Adrenal gland (tissue), 19 donors: ENCODE measurements at places on chromosomes 12 and 14. TPM values are rescaled to one million over a fixed set of nuclear protein-coding genes. Genes with fewer than 3 reads are reported as not detected.
A peak's percentile ranks its signal among the peaks of the same experiment; 100 is the strongest.

HCAR3 gene
- total RNA-seq = 0.26 TPM

GRCh38 chr12:14545144-14546124 lies 22.2 kb downstream of the PLBD1 start:
- H3K27ac ChIP-seq = no peak overlapping the region
- H3K4me1 ChIP-seq = no peaks in the 10 kb centered on the region
- no peaks in the 10 kb centered on the region for H3K36me3 ChIP-seq
- DNase-seq = no peak

SLC17A8 gene
- 0.51 TPM for total RNA-seq

DNA sequence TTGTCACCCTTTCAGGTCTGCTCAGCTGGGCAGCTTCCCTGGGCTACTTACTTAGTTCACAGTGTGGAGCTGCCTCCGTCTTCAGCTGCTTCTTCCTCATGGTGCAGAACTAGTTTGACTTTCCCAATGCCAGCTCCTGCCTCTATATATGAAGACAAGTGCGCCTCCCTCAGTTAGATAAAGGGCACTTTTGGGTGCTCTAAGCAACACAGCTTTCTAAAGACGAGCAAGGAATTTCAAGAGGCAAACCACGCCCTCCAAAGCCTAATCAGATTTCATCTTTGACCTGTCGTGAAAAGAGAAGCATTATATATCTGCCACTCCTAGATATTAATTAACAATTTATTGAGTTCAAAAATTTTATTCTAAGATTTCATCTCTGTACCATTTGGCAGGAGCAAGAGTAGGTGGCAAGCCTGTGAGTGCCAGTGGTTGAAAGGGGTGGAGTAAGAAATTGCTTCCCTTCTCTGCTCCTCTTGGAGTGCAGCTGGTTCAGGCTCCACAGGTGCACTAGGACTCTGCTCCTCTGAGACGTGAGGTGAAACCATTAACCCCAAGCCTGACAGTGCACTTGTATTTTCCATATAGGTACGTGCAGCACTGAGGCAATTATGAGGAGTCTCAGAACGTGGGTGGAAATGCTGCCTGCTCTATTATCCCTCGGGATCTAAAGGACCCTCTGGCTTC lies 2.1 kb upstream of the SLC11A2 start:
- no peak overlapping the region for H3K4me3 ChIP-seq
- no peaks in the 10 kb centered on the region for H3K36me3 ChIP-seq
- H3K4me1 ChIP-seq = peaks cover 10% of the 10 kb centered on the region
- peak; percentile 50 for DNase-seq
- no peak overlapping the region for H3K27ac ChIP-seq

DNA sequence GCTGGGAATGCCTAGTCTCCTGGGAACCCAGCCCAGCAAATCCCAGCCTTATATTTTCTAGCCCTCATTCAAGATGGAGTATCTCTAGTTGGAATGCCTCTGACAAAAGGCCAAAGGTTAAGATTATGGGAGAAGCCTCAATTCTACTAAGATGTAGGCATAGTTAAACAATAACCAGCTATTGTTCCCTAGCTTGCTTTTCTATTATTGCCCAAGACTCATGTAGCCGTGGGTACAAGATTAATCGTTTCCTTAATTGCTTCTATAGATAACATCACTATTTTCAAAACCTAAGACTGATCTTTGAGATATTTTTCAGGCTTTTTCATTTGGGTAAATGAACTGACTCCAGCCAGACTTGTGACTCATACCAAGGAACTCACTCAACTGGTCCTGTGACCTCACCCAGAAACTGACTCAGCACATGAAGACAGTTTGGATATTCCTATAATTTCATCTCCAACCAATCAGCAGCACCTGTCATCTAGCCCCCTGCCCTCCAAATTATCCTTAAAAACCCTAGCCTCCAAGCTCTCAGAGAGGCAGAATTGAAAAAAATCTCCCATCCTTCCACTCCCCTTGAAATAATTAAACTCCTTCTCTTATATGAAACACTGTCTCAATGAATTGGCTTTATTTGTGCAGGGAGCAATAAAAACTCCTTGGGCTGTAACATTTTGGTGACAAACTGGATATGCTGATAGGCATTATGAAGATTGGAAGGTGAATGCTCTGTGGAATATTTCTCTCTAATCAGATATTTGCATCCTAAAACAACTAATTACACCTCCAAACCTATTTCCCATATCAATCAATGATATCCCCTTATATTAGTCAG lies 589.0 kb downstream of the C12orf50 start:
- H3K4me1 ChIP-seq = no peaks in the 10 kb centered on the region
- H3K27me3 ChIP-seq = no peaks in the 10 kb centered on the region
- no peaks in the 10 kb centered on the region for H3K36me3 ChIP-seq
- no peak for DNase-seq
- H3K27ac ChIP-seq = no peak overlapping the region

GRCh38 chr12:25755971-25756260 lies 202.6 kb upstream of the RASSF8 start:
- no peak overlapping the region for H3K27ac ChIP-seq
- H3K4me1 ChIP-seq = no peaks in the 10 kb centered on the region
- DNase-seq = no peak
- no peak overlapping the region for H3K4me3 ChIP-seq
- H3K36me3 ChIP-seq = no peaks in the 10 kb centered on the region

NOS1 gene
- not detected for total RNA-seq

DNA sequence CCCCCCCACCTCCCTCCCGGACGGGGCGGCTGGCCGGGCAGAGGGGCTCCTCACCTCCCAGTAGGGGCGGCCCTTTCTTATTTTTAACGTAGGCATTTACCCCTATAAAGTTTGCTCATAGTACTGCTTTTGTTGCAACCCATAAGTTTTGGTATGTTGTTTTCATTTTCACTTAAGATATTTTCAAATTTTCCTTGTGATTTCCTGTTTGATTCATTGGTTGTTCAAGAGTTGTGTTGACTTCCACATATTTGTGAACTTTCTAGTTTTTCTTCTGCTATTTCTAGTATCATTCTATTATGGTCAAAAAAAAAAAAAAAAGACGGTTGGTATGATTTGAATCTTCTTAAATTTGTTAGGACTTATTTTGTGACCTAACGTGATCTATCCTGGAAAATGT lies 6.5 kb downstream of the NOXRED1 start:
- no peak overlapping the region for H3K27ac ChIP-seq
- no peaks in the 10 kb centered on the region for H3K36me3 ChIP-seq
- H3K27me3 ChIP-seq = no peaks in the 10 kb centered on the region

- peaks cover 5% of the 10 kb centered on the region for H3K4me1 ChIP-seq
- DNase-seq = peak; percentile 51
- H3K4me3 ChIP-seq = no peak overlapping the region
- H3K27me3 ChIP-seq = no peaks in the 10 kb centered on the region
- H3K36me3 ChIP-seq = no peaks in the 10 kb centered on the region
Observed at GRCh38 chr12:108752387-108752786, 21.1 kb upstream of the CORO1C start.

- no peaks in the 10 kb centered on the region for H3K4me1 ChIP-seq
- H3K4me3 ChIP-seq = no peak overlapping the region
- H3K27ac ChIP-seq = no peak overlapping the region
Observed at GRCh38 chr14:33230021-33230420, 291.3 kb downstream of the NPAS3 start.

DNA sequence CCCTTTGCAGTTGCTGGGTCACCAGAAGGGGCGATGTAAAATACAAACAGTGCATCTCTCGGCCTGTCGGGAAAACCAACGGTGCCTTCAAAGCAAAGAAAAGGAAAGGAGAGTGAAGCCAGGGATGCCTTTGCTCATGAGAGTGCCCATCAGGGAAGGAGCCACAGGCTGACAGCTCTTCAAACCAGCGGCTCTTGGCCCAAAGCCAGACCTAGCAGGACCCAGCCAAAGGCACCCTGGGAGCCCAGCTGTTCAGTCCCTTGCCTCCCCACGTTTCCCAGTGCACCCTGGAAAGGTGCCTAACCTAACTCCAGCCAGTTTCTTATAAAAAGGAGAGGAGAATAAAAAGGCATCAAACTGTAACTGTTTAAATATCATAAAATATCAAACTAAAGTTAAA lies 29.2 kb downstream of the PRMT8 start:
- H3K27me3 ChIP-seq = peaks cover 3% of the 10 kb centered on the region
- H3K27ac ChIP-seq = no peak overlapping the region
- H3K4me1 ChIP-seq = no peaks in the 10 kb centered on the region
- no peak overlapping the region for H3K4me3 ChIP-seq

DNA sequence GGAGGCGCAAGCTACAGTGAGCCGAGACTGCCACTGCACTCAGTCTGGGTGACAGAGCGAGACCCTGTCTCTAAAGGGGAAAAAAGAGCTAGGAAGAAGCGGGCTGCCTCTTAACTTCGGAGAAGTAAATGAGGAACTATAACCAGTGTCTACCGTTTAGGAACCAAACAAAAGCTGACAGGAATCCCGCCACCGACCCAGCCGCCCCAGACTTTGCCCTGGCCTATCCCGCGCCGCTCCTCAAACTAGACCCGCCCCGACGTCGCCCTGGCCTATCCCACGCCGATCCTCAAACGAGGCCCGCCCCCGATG lies 568 bp upstream of the SIVA1 start:
- no peak for DNase-seq
- H3K4me1 ChIP-seq = peaks cover 10% of the 10 kb centered on the region
- peaks cover 21% of the 10 kb centered on the region for H3K36me3 ChIP-seq
- H3K27me3 ChIP-seq = no peaks in the 10 kb centered on the region

DNA sequence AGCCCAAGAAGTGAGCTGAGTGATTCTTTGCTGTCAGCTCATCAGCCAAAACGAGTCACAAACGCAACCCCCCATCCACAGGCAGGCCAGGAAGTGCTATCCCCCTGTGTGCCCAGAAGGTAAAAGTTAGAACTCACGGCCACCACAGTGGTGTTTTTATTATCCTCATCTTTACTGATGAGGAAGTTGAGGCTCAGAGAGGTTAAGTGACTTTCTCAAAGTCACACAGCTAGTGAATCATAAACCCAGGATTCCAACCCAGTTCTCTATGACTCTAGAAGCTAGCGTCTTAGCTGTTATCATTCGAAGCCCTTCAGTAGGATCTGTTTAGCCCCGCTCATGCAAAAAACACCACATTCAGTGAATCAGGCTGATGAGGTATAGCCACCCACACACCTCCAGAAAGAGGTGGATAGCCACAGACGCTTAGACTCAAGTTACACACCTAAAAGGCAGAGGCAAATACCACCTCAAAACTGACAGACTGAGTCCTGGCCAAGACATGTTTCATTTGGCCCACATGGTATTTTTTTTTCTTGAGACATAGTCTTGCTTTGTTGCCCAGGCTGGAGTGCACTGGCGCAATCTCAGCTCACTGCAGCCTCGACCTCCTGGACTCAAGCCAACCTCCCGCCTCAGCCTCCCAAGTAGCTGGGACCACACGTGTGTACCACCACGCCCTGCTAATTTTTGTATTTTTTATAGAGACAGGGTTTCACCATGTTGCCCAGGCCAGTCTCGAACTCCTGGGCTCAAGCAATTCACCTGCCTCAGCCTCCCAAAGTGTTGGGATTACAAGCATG lies 100.7 kb downstream of the SCARB1 start:
- peaks cover 46% of the 10 kb centered on the region for H3K4me1 ChIP-seq
- H3K36me3 ChIP-seq = no peaks in the 10 kb centered on the region
- H3K27me3 ChIP-seq = no peaks in the 10 kb centered on the region
- H3K27ac ChIP-seq = no peak overlapping the region

DPF3 gene
- 0.97 TPM for total RNA-seq

DNA sequence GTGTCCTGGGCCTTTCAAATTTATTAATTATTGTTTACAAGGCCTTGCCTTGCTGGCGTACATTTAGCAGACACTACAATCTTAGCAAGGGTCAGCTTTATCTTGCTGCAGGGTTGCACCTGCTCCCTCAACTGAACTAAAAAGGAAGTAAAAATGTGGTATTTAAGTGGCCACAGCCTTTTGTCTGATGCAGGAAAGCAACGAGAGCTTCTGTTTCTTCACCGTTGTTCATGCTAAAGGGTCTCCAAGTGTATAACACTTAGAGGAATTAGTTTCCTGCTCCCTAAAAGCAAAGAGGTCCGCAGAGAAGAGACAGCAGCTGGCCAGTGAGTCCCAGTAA lies 62.8 kb upstream of the EGLN3 start:
- no peaks in the 10 kb centered on the region for H3K4me1 ChIP-seq
- no peak overlapping the region for H3K4me3 ChIP-seq
- no peaks in the 10 kb centered on the region for H3K36me3 ChIP-seq
- no peak overlapping the region for H3K27ac ChIP-seq
- no peak for DNase-seq

- no peaks in the 10 kb centered on the region for H3K27me3 ChIP-seq
- H3K27ac ChIP-seq = no peak overlapping the region
- H3K4me1 ChIP-seq = no peaks in the 10 kb centered on the region
- DNase-seq = no peak
- H3K36me3 ChIP-seq = no peaks in the 10 kb centered on the region
Observed at GRCh38 chr12:68506619-68507018, 104.1 kb upstream of the RAP1B start.

DNA sequence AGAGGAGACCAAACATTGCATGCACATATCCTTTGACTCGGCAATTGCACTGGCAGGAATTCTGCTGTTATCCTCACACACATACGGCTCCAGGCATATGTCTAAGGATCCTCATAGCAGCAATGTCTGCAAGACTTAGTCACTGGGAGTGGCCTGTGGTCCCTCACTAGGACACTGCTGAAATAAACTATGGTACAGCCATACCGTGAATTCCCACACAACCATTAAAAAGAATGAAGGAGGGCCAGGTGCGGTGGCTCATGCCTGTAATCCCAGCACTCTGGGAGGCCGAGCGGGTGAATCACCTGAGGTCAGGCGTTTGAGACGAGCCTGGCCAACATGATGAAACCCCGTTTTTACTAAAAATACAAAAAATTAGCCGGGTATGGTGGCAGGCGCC lies 105.1 kb downstream of the ZFP36L1 start:
- no peaks in the 10 kb centered on the region for H3K36me3 ChIP-seq
- H3K4me3 ChIP-seq = no peak overlapping the region
- peaks cover 33% of the 10 kb centered on the region for H3K4me1 ChIP-seq
- no peak overlapping the region for H3K27ac ChIP-seq
- no peak for DNase-seq

DNA sequence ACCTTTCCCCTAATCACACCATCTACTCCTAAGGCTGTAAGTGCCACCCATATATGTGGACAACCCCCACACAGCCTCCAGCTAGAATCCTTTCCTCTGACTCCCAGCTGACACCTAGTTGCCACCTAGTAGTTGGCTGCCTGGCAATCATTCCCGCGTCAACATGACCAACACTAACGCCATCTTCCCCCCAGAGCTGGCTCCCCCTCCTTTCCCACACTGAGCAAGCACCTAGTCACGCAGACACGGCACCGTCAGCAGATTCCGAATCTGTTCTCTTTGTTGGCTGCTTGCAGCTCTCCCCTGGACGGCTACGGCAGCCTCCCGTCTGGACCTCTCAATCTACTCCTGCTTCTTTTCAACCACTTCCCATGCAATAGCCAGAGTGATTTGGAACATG lies 27.7 kb downstream of the UBR7 start:
- no peaks in the 10 kb centered on the region for H3K36me3 ChIP-seq
- H3K4me1 ChIP-seq = no peaks in the 10 kb centered on the region
- DNase-seq = no peak
- H3K27me3 ChIP-seq = no peaks in the 10 kb centered on the region

MYO1H gene
- not detected for total RNA-seq

- H3K4me1 ChIP-seq = peaks cover 37% of the 10 kb centered on the region
- H3K36me3 ChIP-seq = no peaks in the 10 kb centered on the region
- no peaks in the 10 kb centered on the region for H3K27me3 ChIP-seq
- no peak overlapping the region for H3K4me3 ChIP-seq
Observed at GRCh38 chr12:76790564-76791552, 26.9 kb downstream of the ZDHHC17 start.

PPP4R4 gene
- 1.3 TPM for total RNA-seq
